Posterior cingulate gyrus (tissue), 11 donors: ENCODE measurements at places on chromosomes 11 and 22.

DNA sequence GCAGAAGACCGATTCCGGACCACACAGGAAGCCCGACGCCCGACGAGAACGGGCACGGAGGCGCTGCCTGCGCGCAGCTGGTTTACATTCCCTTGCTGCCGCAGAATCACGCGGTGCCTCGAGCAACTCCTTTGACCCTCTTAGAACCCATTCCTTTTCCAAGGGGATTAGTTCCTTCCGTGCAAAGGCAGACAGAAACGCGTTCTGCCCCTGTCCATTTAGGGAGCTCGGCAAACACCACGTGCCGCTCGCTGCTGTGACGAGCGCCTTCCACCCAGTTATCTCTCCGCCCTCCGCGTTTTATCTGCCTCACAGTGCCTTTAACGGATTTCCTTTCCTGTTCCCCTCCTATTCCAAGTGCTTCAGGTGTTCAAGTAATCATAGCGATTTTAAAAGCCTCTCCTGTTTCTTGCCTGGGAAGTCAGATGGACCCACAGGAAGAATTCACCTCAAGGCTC lies 24.1 kb upstream of the MICAL3 start:
- DNase-seq: no peak

GRCh38 chr11:92545906-92546471 lies 321.4 kb downstream of the FAT3 start:
- no peak for DNase-seq

GRCh38 chr11:83611031-83611430 lies 324.9 kb upstream of the CCDC90B start:
- DNase-seq: no peak

- DNase-seq: no peak
Observed at GRCh38 chr11:8867035-8867434, 44.0 kb upstream of the AKIP1 start.

GRCh38 chr11:34667810-34668582 lies 47.1 kb downstream of the EHF start:
- no peak for DNase-seq
